NCI-H187 treated with DMSO at 0.1 percent for 48 hours (cell line): ENCODE measurements at places on chromosomes 3 and 15.

GRCh38 chr3:61146010-61146890, 105.0 kb downstream of the FHIT start:
- no peak for DNase-seq

GRCh38 chr3:83065851-83066460, 1304.5 kb upstream of the GBE1 start:
- DNase-seq, result no peak

- no peak for DNase-seq
Measured at GRCh38 chr3:8743021-8743601, 9.5 kb downstream of the CAV3 start.

GRCh38 chr3:72245183-72245811, 460.3 kb upstream of the PROK2 start:
- DNase-seq, result no peak

DNA sequence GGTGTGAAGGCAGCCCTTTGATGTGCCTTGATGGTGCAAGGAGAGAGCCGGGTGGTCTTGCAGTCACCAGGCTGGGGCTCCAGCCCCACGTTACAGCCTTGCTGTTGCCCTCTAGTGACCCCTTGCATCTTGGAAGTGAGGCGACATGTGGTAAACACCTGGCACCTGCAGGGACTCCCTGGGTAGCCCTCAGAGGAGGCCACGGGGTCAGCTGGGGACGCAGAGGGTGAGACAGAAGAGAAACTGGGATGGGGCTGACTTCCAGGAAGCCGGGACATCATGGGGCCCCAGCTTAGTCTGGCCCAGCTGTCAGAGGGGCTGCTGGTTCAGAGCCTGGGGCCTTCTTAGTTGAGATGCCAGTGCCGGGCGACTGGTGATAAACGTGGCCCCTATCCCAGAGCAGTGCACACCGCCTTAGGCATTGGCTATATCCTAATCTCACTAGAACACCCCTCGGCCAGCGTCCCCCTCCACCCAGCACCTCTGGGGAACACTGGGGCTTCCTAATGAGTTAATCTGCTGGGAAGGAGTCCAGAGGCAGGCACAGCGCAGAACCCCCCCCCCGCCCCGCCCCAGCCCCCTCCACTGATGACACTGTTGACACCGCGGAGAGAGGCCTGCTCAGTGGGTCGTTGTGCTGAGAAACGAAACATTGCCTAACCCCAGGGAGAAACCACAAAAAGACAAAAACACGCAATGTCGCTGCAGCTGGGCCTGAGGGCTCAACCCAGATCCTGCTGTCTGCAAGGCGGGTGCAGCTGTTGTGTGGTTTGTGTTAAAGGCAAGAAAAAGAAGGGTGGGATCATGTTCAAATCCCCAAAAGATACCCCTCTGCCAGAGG, 60.5 kb upstream of the KLF13 start:
- DNase-seq, result no peak
